GM10248 (cell line): ENCODE measurements at places on chromosomes 16 and 17.

DNA sequence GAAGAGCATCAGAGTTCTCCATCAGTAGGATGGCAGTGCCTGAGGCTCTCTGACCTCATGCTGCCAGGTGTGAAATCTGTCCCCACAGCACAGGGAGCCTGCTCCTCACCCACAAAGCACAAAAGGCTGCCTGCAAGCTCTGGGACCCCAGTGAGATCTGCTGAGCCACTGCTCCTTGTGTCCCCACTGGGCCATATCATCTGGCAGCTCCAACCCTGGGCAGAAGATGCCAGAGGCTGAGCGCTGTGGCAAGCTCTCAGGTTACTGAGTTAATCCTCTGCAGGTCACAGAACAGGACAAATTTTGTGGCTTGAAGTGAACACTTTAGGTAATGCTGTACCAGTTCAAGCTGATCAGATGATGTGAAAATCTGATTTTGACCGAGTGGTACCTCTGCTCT lies 26.7 kb upstream of the ERN1 start:
- no peak for DNase-seq

DNA sequence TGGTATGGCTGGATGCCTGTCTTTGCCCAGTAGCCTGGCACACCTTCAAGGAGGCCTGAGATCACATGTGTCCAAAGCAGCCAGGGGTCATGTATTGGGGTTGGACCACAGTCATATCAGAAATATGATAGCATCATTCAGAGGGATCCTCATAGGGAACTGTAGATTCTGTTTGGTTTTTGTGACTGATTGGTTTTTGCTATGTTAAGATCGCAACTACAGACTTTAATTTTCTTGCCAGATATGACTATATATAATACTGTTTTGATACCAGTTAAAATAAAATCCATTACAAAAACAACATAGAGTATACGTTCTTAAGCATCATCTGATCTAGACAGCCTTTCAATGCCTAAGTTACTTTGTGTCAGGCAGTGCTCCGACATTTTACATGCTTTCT lies 11.8 kb upstream of the SMPD3 start:
- no peak for DNase-seq

- DNase-seq, result no peak
Measured at GRCh38 chr16:674968-675883, at the start of gene RHBDL1. Gene RHBDL1, plus strand, starts transcription at chr16:675671. Its CDS starts 120 bp downstream, at chr16:675791.

GRCh38 chr16:87834668-87835473 lies 34.4 kb downstream of the SLC7A5 start:
- no peak for DNase-seq

DNA sequence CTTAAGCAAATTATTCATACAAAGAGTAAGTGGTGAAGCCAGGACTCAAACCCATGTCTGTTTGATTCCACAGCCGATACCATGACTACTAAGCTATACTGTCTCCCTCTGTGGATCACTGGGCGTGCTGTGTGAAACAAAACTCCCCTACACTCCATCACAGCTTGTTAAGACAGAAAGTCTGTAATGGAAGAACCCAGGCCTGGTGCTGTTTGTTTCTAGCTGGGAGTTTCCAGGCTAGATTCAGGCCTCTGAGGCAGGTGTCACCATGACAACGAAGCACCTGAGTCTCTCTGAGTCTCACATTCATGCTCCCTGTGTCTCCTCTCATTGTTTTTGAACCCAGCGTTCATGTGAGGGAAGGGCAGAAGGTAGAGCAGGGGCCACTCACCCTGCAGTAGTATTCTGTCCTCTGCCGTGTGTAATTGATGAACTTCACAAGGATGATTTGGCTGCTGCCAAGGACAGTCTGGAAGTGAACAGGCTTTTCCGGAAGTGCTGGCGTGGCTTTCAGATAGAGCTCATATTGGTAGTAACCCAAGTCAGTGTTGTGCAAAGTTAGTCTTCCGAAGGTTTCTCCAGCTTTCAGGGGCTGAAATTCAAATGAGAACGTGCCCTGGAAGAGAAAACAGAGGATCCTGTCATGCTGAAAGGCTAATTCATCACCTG lies 8.6 kb upstream of the VAC14 start:
- DNase-seq, result no peak

- DNase-seq, result no peak
Measured at GRCh38 chr16:66188917-66189725, 177.4 kb upstream of the CDH5 start.

GRCh38 chr17:73592079-73592415 lies 52.2 kb downstream of the SDK2 start:
- no peak for DNase-seq

GRCh38 chr17:5131146-5131715 lies 15.4 kb downstream of the USP6 start:
- no peak for DNase-seq

DNA sequence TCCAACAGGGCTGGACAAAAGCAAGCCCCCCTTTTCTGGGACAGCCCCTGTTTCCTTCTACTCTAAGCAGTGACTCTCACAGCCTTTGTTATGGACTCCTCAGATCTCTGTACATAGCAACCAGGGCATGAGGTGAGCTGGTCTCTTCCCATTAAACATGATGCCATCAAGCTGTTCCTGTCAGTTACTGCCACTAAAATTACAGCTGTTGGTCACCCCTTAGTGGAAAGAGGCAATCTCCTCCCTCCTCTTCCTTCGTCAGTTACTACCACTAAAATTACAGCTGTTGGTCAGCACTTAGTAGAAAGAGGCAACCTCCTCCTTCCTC lies 95.2 kb upstream of the SMIM36 start:
- no peak for DNase-seq

GRCh38 chr17:27810211-27810901 lies 10.0 kb upstream of the NOS2 start:
- peak; percentile 66 for DNase-seq

DNA sequence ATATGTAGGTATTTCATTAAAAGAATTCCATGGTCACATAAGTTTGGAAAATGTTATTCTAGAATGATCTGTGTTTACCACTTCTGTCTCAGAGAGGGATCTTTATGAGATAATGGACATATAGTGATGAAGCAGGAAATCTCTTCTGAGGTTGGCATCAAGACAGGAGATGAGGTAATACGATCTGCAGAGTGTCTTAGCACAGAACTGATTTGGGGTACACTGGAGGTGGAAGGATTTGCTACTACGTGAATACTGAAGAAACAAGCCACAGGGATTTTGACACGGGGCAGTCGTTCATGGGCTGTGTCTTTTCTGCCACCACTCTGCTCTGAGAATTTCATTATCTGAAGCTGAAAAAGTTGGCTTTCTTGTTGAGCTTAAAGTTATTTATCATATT lies 5.5 kb downstream of the CBFB start:
- no peak for DNase-seq

DNA sequence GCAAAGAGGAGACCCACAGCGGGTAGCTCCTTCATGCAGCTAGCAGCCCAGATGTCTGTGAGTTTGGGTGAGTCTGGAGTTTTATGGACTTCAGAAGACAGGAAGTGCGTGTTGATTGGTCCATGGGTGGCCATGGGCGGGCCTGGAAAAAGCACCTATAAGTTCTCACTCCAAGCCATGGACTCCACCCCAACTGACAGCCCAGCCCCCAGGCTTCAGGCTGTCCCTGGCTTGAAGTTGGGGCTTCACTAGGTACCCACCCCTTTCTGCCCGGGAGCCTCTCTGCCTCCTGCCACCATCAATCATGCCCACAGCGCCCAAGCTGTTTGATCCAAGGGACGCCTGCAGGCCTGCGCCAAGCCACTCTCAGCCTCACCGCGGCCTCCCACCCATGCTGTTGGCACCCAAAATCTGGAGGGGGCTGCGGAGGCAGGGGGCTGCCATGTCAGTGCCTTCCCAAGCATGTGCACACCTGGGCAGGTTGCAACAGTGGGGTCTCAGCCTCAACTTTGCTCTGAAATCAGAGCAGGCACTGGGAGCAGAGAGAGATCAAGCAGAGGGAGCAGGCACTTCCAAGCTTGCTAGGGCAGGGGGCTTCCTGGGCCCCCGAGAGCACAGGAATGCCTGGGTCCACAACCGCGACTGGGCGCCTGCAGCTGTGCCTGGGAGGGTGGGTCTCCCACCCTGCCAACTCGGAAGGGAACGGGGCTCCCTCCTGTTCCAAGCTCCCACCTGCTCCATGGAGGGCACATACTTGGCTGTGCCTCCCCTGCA lies 1503.7 kb downstream of the CDH11 start:
- DNase-seq, result no peak

- no peak for DNase-seq
Measured at GRCh38 chr17:74759941-74760340, 11.5 kb downstream of the NHERF1 start.

- no peak for DNase-seq
Measured at GRCh38 chr16:69410219-69410990, 14.0 kb upstream of the CYB5B start.

- DNase-seq, result no peak
Measured at GRCh38 chr16:66383551-66383950, 17.1 kb downstream of the CDH5 start.

DNA sequence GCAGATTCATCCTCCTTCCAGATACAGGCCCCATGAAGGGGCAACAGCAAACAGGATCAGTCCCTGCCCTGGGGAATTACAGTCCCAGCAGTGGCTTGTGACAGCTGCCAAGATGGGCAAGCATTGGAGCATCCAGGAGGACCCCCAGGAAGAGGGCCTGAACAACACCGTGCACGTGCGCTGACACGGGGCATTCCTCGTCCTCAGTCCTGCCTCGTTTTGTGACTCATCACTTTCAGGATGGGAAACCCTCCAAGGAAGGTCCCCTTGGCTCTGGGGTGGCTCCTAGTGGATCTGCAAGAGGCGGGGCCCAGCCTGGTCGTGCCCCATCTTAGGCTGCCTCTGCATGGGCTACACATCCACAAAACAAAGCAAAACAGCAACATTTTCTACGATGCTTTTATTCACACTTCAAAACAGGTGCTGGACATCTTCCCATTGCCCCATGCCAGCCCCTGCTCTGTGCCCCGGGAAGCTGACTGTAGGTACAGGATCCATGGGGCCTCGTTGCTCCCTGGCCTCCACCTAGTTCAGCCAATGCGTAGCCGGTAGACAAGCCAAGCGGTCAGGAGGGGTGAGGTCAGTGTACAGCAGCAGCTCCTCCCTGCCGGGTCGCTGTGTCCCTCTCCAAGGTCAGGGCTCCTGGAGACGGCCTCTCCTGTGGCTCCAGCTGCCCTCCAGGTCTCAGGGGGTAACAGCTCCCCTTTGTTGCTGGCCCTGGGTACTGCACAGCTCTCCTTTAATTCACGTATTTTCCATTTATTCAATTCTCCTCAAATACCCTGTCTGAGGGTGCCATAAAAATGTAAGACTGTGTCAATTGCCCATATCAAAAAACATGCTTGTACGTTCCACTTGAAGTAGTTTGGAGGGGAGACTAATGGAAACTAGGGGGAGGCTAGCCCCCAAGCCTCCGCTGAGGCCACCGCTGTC lies 32.2 kb downstream of the ACTG1 start:
- no peak for DNase-seq

GRCh38 chr17:81245665-81246342 lies 6.7 kb downstream of the NDUFAF8 start:
- DNase-seq, result no peak

GRCh38 chr17:60934723-60935122 lies 257.1 kb downstream of the BCAS3 start:
- no peak for DNase-seq

DNA sequence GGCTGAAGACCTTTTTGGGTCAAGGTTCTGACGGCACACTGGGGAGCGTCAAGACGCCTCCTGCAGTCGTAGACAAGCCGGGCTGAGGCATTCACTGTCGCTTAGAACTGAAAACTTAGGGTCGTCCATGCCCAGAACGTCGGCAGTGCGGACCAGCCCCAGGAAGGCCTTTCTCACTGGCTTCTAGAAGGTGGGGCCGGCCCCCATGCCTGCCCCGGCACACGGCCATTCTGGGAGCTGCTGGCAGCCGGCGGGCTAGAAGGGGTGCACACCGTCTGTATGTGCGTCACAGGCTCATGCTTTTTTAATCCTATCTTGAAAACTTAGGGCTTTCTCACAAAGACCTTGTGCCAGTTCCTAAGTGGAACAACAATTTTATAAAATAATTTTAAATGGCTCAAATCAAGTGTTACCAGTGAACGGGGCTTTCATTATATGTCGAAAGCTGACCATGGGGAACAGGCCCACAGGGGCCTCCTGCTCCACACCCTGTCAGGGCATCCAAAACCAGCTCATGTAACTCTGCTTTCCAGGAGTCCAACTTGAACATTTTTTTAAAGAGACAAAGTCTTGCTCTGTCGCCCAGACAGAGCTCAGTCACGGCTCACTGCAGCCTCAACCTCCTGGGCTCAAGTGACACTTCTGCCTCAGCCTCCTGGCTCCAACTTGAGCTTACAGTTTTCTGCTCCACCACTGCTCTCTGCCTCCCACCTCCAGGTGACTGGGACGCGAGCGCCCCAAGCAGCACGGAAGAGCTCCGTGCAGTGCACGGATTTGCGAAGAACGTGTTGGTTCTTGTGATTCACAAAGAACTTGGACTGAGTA lies 111.2 kb downstream of the ANKRD11 start:
- DNase-seq, result no peak
